Suppressor macrophage treated with lipopolysaccharide for 1 hour (primary cell): ENCODE measurements at places on chromosomes 12 and 14.
A peak's percentile ranks its signal among the peaks of the same experiment; 100 is the strongest.

DNA sequence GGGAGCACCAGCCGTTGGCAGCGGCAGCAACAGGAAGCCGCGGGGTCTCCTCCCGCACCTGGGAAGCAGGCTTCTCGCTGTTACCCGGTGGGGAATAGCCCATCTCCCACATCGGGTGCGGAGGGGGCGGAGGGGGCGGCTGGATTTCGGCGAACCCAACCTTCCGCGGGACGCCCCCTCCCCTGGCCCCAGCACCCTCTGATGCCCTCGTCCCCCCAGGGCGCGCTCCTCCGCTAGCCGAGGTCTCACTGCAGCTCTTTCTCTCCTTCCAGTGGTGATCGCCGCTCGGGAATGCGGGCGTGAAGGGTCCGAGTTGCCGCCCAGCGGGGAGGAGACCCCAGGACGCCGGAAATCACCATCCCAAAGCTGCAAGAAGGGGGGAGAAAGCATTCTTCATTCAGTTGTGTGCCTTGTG, 303 bp downstream of the SAMD4A start:
- no peak for DNase-seq

GRCh38 chr12:11927286-11927935, 143.3 kb upstream of the BCL2L14 start:
- DNase-seq = no peak

DNA sequence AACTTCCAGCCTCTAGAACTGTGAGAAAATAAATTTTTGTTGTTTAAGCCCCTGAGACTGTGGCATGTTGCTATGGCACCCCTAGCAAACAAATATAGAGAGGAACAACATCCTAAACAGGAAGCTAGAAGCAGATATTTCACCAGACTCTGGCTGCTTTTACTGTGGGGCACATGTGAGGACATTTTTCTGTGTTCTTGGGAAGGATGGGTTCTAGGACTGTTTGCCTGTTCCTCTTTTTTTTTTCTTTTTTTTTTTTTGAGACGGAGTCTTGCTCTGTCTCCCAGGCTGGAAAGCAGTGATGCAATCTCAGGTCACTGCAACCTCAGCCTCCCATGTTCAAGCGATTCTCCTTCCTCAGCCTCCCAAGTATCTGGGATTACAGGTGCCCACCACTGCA, 4.2 kb upstream of the HRK start:
- DNase-seq = peak; percentile 56

- peak; percentile 31 for DNase-seq
These were observed 785 bp upstream of the ACTN1 start for GRCh38 chr14:68979722-68980451.

- no peak for DNase-seq
These were observed 52.9 kb upstream of the RFLNA start for GRCh38 chr12:124241776-124242528.

GRCh38 chr12:59716043-59716442, 120.2 kb downstream of the SLC16A7 start:
- DNase-seq = no peak

- peak; percentile 72 for DNase-seq
These were observed 485 bp downstream of the SENP1 start for GRCh38 chr12:48105321-48105866.

- no peak for DNase-seq
These were observed 17.4 kb downstream of the EXD2 start for GRCh38 chr14:69208666-69209065.

GRCh38 chr14:39267608-39268005, 33.9 kb downstream of the MIA2 start:
- DNase-seq = no peak

DNA sequence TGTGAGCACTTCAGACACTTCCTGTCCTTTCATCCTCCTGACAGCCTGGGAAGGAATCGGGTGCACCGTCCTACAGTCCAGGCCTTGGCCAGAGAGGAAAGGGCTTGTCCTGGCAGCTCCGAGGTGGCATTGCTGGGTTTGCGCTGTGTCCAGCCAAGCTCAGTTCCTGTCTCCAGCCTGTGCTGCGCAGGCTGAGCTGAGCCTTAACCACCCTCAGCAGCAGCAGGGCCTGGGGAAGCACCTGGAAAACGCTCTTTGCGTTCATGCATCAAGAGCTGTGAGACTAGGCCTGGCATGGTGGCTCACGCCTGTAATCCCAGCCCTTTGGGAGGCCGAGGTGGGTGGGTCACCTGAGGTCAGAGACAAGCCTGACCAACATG, 33.7 kb upstream of the EML1 start:
- DNase-seq = no peak

- DNase-seq = peak; percentile 75
These were observed 1.3 kb upstream of the SLC41A2 start for GRCh38 chr12:104959335-104959841.

DNA sequence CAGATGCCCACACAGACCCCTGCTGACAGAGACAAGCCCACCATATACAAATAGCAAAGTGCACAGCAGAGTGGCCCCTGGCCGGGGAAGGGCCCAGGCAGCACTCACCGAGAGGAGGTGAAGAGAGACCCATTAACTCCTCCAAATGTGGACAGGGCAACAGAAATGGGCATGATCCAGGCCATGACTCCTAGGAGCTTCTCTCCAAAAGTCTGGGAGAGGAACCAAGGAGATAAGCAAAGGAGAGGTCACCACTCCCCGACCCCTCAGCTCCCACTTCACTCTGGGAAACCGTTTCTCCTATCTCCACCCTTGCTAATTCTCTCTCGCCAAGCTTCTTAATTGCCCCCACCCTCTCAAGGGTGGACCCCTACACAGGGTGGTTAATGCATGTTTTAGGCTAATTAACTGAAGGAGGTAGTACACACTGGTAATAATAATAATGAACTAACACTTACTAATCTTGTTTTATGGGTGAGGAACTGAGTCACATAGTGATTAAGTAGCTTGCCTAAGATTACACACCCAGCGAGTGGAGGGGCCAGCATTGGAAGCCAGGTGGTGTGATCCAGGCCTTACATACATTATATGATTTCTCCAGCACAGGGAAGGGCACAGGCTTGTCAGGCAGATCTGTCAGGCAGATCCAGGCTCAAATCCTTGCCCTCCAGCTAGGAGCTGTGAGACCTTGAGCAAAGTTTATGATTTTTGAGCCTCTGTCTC, 18.9 kb upstream of the CEBPE start:
- no peak for DNase-seq

DNA sequence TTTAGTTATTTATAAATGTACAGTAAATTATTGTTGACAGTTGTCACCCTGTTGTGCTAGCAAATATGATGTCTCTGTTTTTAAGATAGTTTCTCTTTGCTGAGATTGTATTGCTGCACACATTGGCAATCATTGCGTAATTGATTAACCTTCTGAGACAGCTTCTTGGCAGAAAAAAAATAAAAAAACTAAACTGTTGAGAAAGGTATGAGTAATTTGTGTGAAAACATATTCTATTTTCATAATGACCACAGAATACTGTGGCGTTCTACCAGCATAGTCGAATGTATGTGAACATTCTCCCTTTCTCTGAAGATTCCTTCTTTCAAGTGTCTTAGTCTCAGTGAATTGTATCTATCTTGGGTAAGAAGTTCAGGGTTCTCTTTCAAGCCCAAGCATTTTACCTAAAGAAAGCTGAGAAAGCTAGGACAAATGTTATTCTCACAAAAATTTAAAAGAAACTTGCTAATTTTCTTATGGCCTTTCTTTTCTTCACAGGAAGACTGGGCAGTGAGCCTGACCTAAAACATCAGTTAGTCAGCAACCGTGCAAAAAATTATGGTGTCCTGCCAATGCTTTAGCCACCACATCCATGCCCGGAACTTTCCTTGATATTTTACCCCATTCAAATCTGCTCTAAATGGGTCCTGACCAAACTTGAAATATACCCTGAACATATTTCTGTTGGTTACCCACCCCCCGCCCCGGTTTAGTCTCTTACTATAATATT, 69.0 kb upstream of the REP15 start:
- peak; percentile 29 for DNase-seq

GRCh38 chr14:30925254-30925653, 50.9 kb downstream of the COCH start:
- no peak for DNase-seq

DNA sequence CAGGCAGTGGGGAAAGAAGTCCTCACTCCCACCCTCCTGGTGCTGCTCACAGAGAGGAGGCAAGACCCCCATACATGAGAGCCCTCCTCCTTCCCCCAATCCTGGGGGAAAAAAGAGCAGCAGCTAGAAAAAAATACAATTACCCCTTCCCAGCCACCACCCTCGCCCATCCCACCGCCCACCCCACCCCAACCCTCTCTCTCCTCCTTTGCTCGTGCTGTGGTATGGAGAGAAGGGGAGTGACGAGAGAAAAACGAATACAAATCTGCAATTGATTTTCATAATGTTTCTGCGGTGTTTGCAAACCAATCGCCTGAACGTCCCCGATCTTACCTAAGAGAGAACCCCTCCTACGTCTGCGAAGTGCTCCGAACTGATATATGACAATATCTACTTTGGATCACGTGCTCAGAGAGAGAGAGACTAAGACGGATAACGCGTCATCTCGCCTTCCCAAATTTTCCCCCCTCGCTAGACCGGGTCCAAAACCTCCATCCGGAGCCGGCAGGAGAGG, at the start of gene HOXC11:
Gene HOXC11 (plus strand): TSS at position 405 of the 514 bp plus-strand sequence. CDS start 116 bp downstream, outside the sequence.
- DNase-seq = no peak

- DNase-seq = no peak
These were observed 4.9 kb upstream of the KIF26A start for GRCh38 chr14:104133496-104133895.

DNA sequence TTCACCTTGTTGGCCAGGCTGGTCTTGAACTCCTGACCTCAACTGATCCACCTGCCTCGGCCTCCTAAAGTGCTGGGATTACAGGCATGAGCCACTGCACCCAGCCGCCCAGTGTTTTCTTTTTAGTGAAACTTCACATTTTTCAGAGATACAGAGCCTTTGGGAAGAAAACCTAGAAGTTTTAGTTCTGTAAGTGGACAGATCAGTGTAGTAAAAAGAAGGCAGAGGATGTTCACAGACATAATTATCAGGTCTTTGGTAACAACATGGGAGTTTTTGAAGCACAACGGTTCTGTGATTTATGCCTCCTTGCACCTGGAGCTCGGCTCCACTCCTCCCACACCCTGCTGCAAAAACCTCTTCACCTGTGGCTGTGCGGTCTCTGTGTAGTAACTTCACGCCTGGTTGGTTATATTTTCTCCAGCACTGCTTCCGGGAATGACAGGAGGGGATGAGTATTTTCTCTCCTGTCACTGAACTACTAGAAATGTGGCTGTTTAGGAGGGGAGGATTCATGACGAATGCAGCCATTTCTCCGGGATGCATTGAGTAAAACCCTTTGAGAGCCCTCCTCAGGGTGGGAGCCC, 67.0 kb downstream of the ARF6 start:
- DNase-seq = no peak

DNA sequence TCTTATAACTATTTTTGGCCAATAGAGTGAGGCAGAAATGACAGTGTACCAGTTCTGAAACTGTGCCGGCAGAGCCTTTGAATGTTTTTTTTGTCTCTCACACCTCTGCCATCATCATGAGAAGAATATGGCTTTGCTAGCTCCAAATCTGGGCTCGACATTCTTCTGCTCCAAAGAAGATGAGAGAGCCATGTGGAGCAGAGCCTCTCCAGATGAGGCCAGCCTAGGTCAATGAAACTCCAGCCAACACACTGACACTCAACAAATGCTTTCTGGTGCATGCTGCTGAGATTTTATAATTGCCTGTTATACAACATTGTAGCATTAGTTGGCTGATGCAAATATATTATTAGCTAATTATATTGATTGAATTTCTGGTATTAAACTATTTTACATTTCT, 154.7 kb downstream of the SLC38A4 start:
- no peak for DNase-seq

DNA sequence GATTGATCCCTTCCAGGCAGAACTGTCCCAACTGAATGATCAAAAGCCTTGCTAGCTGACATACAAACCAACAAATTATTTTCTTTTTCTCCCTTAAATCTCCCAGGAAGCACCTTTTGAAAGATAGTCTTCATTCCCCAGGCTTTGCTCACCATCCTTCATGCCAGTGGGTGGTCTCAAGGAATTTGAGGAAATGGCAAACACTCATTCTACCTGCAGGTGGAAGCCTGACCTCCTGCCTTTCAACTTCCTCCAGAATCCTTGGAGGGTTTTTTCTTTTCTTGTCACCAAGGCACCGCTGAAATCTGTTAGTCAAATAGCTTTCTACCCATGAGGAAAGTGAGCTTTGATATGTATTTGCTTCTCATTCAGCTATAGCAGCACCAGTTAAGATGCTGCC, 128.5 kb downstream of the WIF1 start:
- DNase-seq = no peak

DNA sequence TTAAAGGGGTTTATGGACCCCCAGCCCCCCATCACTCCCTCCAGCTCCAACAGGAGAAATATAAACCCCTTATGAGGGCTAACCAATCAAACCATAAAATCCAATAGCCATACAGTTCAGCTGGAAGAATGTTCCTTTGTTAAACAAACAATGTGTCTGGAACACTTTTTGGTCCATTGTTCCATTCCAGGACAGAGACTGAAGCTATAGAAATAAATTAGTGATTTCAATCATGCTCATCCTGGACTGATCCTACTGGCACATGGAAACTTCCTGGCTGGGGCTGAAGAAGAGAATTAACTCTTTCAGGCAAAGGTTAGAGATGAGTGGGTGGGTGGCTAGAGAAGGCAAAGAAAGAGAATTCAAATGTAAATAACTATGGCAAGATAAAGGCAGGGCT, 63.4 kb downstream of the ANO2 start:
- no peak for DNase-seq

DNA sequence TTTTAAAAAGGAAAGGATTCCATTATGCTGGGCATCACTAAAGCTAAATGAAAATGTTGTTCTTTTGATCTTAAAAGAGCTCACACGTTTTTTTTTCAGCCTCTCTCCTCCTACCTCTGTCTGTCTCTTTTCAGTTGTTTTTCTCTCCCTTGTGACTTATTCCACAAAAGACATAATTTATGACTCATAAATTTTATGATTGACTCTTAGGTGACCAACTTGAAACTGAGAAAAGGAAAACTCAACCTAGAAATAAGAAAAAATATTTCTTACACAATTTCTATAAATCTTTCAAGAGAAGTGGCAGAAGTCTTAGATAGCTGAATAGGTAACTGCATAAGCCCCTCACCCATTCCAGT, 227.7 kb upstream of the DDHD1 start:
- no peak for DNase-seq

- no peak for DNase-seq
These were observed 14.1 kb downstream of the CMKLR1 start for GRCh38 chr12:108325018-108325358.

DNA sequence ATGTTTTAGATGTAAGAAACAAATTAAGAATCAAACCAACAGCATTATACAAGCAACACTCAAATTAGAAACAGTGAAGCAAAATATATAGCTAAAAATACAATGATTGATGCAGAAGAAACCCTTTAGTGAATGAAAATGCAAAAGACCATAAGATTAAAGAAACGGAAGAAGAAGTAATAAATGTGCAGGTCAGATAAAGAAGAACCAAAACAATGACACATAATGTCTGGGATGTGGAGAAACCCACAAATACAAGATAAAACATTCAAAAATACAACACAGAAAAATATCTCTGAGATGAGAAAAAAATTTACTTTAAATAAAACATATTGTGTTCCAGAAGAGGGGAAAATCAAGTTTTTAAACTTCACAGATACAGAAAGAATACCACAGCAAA, 73.4 kb upstream of the AVPR1A start:
- no peak for DNase-seq

- DNase-seq = no peak
These were observed 39.5 kb upstream of the RAD51AP1 start for GRCh38 chr12:4499186-4499585.

GRCh38 chr12:82426081-82426480, 67.8 kb downstream of the METTL25 start:
- no peak for DNase-seq

- DNase-seq = peak; percentile 64
These were observed 26.7 kb downstream of the CLECL1 start for GRCh38 chr12:9706086-9706685.
